ENCODE measurements at places on chromosomes 11 and 22.

DNA sequence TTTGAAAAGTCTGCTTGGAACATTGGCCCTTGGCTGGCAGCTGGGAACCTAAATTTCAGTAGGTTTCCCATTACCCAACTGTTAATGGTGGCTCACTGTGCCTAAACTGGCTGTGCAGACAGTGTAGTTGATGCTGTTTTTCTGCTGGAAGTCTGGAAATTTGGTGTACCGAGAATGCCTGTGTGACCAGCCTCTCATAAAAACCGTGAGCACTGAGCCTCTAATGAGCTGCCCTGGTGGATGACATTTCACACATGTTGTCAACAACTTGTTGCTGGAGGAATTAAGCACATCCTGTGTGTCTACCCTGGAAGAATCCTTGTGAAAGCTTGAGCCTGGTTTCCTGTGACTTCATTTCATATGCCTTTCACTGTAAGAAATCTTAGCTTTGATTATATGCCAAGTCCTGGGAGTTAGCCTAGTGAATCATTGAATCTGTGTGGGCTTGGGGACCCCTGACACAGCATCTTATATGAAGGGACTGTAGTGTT lies 131.1 kb downstream of the LDLRAD3 start:
- DNase-seq: no peak

- DNase-seq: no peak
Measured at GRCh38 chr11:69350040-69350439, 56.1 kb downstream of the MYEOV start.

DNA sequence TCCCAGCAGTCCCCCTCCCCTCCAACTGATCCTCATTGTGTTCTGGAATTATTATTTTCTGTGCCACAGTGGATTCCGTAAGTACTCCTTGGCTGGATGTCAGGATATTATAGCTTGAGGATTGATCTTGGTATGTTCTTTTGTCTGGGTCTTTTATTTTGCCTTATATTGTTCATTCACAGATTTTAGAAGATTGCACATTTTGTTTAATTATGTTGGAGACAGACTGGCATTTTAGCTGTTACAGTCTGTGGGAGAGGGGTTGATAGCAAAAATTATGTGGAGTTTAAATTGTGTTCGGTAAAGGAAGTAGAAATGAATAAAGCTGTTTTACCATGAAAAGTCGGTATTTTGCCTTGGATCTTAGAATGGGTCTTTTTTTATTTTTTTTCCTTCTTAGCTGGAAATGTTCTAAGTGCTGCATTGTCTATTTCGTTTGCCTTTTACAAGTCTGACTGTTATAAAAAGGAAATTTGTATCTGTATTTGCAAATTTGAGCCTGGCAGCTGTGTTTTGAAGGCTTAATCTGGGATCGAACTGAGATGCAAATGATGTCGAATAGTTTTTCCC lies 141.9 kb upstream of the TTC12 start:
- DNase-seq: no peak

- no peak for DNase-seq
Measured at GRCh38 chr11:126410649-126411048, 55.2 kb downstream of the ST3GAL4 start.

DNA sequence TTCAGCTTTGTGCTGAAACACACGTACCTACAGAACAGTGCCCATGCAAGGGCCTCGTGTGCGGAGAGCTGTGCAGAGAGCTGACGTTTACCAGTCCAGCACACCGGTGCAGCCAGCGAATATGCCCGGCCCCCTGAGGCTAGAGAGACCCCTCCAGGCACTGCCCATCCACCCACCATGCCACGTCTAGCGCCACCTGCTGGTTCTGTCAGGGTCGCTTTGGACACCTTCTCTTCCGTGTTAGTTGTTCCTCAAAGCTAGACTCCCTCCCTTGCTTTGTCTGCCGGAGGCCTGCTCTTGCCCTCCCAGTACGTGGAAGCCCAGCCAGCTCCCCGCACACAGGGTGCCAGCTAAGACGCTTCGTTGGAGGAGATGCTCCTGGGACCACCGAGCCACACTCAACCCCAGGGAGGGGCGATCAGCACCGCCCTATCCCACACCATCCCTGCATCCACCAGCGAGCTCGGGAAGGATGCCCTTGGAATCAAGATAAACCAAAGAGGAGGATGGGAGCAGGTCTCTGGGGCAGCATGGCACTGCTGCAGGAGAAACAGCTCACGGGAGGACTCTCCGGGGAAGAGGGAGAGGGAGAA lies 43.4 kb downstream of the CPT1A start:
- no peak for DNase-seq

DNA sequence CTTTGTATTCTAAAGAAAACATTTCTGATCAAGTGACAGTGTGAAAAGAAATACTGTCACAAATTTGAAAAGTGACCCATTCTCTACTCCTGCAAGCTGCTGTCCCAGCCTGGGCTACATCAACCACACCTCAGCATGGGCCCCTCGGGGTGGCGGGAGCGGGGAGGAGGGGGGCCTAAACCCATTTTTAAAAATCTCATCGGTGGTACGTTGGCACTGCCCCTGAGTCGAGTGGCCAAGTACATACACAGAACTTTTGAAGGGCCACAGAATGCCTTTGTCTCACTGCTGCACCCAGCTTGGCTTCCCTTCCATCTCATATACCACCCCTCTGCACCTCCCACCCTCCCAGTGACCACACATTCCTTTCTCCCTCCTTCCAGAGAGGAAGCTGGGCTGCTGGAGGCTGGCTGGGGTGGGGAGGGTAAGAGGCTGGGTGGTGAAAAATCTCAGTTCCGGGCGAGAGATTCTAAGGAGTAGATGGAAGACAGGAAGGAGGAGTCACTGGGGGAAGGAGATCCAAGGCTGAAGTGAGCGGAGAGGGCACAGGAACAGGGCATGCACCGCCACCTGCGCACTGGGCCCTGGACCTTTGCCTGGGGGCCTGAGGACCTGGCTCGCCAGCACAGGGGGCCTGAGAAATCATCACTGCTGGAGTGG lies 21.1 kb downstream of the FXYD6 start:
- DNase-seq: no peak

DNA sequence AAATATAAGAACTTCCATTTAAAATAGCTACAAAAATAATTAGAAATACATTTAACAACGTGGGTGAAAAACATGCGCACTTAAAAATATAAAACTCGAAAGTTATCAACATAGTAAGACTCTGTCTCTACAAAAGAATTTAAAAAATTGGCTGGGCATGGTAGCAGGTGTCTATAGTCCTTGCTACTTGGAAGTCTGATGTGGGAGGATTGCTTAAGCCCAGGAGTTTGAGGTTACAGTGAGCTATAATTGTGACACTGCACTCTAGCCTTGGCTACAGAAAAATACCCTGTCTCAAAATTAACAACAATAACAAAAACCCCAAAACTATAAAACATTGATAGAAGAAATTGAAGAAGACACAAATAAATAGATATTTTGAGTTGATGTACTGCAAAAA lies 13.8 kb upstream of the CASP12 start:
- no peak for DNase-seq

GRCh38 chr11:29024386-29024785 lies 916.2 kb downstream of the METTL15 start:
- DNase-seq: no peak

DNA sequence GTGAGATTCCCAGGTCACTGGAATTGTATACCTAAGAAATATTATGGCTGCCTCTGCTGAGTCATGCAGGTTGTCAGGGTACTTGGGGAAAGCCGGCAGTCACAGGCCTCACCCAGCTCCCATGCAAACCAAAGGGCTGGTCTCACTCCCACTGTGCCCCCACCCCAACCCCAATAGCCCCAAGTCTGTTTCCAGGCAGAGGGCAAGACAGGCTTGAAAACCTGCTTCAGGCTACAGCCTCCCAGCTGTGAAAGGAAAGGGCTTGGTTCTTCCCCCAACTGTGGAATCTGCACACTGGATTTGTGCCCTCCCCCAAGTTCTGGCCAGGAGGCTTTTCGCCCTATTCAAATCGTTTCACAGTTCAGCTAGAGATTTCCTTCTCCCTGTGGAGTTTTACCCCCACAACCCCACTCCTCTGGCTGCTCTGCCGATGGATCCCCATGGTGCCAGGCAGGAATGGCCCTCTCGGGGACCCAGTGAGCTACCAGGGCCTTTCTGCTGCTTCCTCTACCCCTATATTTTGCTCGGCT lies 37.0 kb upstream of the ABTB2 start:
- DNase-seq: no peak

- peak; percentile 26 for DNase-seq
Measured at GRCh38 chr22:42188808-42189447, 58.3 kb upstream of the CYP2D6 start.

DNA sequence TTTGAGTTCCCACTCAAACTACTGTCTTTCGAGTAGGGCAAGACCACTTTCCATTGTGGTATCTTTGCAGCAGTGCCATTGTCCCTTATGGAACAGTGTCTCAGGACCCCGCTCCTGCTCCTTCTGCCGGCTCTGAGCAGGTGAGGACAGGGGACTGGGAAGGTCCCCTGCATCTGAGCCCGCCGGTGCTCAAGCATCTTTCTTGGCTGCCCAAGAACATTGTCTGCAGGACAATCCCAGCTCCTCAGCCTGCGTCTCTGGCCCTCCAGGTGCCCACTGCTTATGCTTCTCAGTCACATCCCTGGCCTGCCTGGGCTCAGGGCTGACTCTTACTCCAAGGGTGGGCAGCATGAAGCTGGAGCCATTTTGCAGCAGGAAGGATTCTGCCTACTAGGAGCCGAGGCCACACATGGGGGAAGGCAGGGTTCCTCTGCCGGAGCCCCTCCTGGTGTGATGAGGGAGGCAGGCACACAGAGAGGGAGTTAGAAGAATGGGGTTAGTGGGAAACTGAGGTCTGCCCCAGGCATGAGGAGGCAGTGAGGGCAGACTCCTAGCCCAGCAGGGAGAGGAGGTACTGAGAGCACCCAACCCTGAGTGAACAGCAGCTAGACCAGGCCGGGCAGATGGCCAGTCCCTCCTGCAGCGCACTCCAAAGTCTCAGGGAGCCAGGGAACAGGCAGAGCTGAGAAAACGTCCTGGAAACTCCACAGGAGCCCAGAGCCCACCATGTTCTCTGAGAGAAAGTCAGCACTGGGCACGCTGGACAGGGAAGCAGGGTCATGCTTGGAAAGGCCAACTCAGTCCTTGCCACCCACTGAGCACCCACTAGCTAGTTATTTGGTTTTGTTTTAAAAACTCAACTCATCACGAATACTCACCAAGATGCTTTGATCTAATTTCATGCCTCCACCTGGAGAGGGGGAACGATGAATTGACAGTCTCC lies 7.5 kb upstream of the PPARA start:
- DNase-seq: no peak

Measured in H54 (cell line).